ENCODE measurements at places on chromosomes 13 and 19. TPM values are rescaled to one million over a fixed set of nuclear protein-coding genes. Genes with fewer than 3 reads are reported as not detected.

The GNA15 gene
- 2.6 TPM for polyA plus RNA-seq

The ATP4B gene
- not detected for polyA plus RNA-seq

The SIAH3 gene
- polyA plus RNA-seq, result 0.15 TPM

The SLC8A2 gene
- polyA plus RNA-seq, result 0.23 TPM

The APC2 gene
- 1.1 TPM for polyA plus RNA-seq

The IFNL1 gene
- not detected for polyA plus RNA-seq

The PODNL1 gene
- polyA plus RNA-seq, result 0.57 TPM

The LILRA6 gene
- polyA plus RNA-seq, result 2.0 TPM

The DHDH gene
- 0.93 TPM for polyA plus RNA-seq

The URAD gene
- not detected for polyA plus RNA-seq

The CLDND2 gene
- 2.2 TPM for polyA plus RNA-seq

The PEAK3 gene
- not detected for polyA plus RNA-seq

The LILRA1 gene
- polyA plus RNA-seq, result 0.56 TPM

The REEP6 gene
- 3.0 TPM for polyA plus RNA-seq

The ALKBH6 gene
- polyA plus RNA-seq, result 10.9 TPM

The CEACAM4 gene
- not detected for polyA plus RNA-seq

The KLHL26 gene
- polyA plus RNA-seq, result 5.4 TPM

The KL gene
- polyA plus RNA-seq, result 2.6 TPM

The ZNF724 gene
- polyA plus RNA-seq, result 2.4 TPM

The MEIS3 gene
- polyA plus RNA-seq, result 6.5 TPM

The CDX2 gene
- polyA plus RNA-seq, result not detected

The FAM83E gene
- polyA plus RNA-seq, result 0.44 TPM

The RASGRP4 gene
- polyA plus RNA-seq, result 2.8 TPM

The LILRB1 gene
- 2.0 TPM for polyA plus RNA-seq
